Stimulated activated CD8-positive, alpha-beta memory T cell treated with anti-CD3 and anti-CD28 coated beads, Interleukin-12 subunit alpha, Interleukin-12 subunit beta, amount 100 ng/mL, for 4 hours (primary cell): ENCODE measurements at places on chromosomes 5 and 9.

- DNase-seq, result no peak
Observed at GRCh38 chr5:14267991-14268708, 125.0 kb downstream of the TRIO start.

DNA sequence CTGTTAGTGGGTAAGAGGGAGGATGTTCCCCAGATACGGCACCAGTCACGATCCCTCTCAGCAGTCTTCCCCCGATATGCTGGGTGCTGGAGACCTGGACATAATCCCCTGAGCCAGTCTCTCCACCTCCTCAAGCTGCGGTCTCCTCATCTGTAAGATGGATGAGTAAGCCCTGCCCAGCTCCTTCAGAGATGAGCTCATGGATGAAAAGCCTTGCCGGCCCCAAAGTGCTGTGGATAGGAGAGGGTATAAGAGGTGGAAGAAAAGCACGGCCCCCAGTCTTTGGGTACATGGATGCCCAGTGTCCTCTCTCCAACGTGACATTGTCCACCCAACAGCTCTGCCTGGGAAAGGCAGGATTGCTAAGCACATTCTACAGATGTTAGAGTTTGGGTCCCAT is 4.5 kb downstream of the CAMK2A start:
- no peak for DNase-seq

GRCh38 chr9:83479765-83480164 is 58.4 kb downstream of the FRMD3 start:
- no peak for DNase-seq

GRCh38 chr5:158451993-158452672 is 593.2 kb upstream of the CLINT1 start:
- no peak for DNase-seq

- DNase-seq, result no peak
Observed at GRCh38 chr9:16179566-16179965, 626.7 kb downstream of the CCDC171 start.

DNA sequence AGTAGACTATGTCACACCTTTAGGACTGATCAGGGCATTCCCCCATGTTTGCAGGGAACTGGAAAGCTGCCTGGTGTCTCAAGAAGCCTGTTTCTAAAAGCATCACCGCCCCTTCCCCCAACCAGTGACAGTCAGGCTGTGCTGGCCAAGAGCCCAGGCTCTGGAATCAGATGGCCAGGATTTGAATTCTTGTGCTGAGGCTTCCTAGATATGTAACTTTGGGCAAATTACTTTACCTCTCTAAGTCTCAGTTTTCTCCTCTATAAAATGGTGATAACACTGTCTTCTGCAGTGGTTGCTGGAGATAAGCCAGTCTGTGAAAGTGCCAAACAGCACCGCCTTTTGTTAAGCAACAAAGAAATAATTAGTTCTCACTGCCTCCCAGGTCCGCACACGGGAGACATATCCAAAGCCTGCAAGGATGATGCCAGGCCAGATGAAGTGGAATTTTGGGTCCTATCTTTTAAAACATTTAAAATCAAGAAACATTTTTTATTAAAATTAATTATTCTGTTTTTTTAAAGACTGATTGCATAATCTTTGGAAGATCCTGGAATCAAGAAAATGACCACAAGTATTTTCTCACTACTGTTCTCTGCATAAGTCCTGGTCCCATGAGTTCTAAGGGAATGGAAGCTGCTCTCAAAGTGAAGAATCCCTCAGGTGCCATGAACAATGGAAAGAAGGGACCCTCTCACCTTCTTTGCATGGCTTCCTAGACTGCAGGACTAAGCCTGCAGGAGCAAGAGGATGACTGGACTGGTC is 13.9 kb downstream of the SLC31A2 start:
- no peak for DNase-seq

- DNase-seq, result no peak
Observed at GRCh38 chr5:154487541-154487940, 9.5 kb upstream of the HAND1 start.

GRCh38 chr9:130321539-130321938 is 56.0 kb downstream of the HMCN2 start:
- DNase-seq, result no peak

DNA sequence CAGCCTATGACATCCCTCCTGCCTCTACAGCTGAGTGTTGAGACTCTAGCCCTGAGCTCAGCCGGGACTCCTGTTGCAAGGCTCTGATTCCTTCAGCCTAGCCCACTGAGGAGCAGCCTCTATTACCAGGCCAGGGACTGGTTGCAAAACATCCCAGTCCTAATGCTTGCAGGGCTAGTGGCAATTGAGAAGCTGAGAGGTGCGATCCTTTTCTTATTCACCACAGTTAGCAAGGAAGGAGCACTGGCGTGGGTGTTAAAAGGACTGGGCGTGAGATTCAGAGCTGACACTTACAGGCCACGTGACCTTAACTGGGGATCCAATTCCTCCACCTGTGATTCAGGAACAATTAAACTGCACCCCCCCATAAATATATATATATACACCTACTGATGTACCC is 58.8 kb downstream of the GARNL3 start:
- no peak for DNase-seq

- DNase-seq, result no peak
Observed at GRCh38 chr5:171475596-171475995, 56.1 kb downstream of the FGF18 start.

- DNase-seq, result no peak
Observed at GRCh38 chr5:58076483-58077257, 383.2 kb downstream of the PLK2 start.

GRCh38 chr5:82793808-82794419 is 283.3 kb downstream of the TMEM167A start:
- DNase-seq, result no peak

GRCh38 chr5:149428032-149428431 is 48.9 kb upstream of the IL17B start:
- no peak for DNase-seq

GRCh38 chr5:25862276-25862675 is 1176.1 kb downstream of the CDH9 start:
- DNase-seq, result no peak

GRCh38 chr9:110752766-110753165 is 84.2 kb downstream of the MUSK start:
- DNase-seq, result no peak

- DNase-seq, result no peak
Observed at GRCh38 chr5:176750144-176750543, 60.2 kb upstream of the UNC5A start.
